ENCODE measurements at places on chromosomes 6 and 20.
A peak's percentile ranks its signal among the peaks of the same experiment; 100 is the strongest.

DNA sequence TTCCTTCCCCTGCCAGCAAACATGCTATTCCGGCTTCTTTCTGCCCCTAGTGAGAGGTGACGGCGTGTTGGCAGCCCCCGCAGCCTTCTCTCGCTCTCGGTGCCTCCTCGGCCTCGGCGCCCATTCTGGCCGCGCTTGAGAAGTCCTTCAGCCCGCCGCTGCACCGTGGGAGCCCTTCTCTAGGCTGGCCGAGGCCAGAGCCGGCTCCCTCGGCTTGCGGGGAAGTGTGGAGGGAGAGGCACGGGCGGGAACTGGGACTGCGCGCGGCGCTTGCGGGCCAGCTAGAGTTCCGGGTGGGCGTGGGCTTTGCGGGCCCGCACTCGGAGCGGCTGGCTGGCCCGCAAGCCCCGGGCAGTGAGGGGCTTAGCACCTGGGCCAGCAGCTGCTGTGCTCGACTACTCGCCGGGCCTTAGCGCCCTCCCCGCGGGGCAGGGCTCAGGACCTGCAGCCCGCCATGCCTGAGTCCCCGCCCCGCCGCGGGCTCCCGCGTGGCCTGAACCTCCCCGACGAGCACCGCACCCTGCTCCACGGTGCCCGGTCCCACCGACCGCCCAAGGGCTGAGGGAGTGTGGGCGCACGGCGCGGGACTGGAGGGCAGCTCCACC is 20.0 kb upstream of the PXDC1 start:
- peak; percentile 88 for DNase-seq

GRCh38 chr6:5684320-5685053 is 322.2 kb downstream of the NRN1 start:
- no peak for DNase-seq

DNA sequence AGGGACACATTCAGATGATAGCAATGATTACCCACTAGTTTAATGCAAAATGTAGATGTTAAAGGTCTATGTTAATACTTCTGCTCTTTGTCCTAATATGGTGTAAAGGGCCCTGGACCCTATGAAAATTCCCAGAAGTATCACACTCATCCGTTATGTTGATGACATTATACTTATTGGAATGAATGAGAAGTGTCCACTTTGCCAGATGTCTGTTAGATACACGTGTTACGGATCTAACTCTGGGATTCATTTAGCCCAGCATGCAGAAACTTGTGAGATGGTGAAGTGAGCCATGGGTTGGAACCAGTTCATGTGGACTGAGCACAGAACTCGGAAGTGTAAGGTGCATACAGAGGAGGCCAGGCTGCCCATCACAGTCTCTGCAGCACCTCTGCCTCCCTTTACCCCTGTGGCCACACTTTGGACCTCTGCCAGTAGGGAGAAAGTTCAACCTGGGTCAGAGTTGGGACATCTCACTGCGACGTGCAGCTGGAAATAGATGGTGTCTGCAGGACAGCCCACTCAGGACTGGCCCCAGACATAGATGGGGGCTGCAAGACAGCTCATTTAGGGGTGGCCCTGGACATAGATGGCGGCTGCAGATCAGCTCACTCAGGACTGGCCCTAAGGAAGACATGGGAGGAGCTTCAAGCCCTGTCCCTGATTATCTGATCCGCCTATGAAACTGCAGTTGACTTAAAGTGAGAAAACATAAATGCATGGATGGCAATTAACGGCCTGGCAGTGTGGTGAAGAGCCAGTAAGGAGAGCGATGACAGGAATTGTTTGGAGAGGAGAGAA is 71.2 kb upstream of the THBS2 start:
- DNase-seq, result no peak

DNA sequence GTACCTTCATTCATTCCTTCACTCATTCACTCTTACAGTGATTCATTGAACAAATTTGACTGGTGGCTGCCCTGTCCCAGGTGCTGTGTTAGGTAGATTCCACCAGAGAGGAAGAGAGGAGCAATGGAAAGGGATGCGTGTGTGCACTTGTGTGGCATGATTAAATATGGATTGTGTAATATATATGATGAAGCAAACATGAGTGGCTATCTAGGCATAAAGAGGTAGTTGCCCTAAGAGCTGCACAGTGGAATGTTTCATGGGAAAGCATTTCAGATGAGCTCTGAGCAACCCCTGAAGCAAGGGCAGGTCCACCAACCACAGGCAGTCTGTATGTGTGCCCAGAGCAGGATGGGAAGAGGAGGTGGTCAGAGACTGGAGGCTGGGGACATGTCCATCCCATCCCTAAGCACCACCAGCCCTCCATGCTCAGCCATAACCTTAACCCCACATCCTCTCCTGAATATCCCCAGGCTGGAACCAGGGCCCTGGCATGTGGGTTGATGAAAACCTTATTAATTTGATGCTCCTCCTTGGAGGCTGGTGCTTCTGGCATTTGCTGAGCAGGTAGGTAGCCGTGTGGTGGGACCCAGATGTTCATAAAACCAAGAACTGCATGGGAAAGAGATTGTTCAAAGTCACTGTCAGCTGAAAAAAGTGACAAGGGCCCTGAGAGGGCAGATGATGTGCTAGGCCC is 226.2 kb downstream of the SYNDIG1 start:
- no peak for DNase-seq

DNA sequence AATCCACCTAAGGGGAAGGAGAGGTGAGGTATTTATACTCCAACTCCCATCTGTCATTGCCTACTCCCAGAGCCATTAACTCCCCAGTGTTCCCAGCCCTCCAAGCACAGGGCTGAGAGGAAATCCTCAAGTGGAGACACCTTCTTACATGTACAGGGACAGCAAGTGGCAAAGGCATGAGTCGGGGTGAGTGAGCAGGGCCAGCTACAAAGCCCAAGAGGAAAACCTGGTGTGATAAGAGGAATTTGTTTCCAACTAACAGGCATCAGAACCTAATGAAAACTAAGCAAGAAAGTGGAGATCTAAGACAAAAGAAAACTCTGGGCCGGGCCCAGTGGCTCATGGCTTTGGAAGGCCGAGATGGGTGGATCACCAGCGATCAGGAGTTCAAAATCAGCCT is 70.0 kb upstream of the SRSF6 start:
- DNase-seq, result no peak

DNA sequence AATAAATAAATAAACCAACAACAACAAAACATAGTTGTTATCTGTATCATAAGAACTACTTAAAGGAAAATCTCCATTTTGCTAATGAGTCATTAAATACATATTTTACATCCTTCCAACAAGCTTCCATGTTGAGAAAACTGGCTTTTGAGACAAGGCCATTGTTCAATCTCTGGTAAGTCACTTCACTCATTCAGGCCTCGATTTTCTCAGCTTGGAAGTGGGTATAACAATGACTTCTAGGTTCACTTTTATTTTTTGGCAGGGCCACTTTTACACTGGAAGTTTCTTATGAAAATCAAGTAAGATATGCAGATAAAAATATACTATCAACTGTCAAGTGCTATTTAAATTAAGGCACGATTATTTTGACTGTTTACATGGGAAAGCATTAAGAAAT is 30.0 kb downstream of the WRNIP1 start:
- no peak for DNase-seq

DNA sequence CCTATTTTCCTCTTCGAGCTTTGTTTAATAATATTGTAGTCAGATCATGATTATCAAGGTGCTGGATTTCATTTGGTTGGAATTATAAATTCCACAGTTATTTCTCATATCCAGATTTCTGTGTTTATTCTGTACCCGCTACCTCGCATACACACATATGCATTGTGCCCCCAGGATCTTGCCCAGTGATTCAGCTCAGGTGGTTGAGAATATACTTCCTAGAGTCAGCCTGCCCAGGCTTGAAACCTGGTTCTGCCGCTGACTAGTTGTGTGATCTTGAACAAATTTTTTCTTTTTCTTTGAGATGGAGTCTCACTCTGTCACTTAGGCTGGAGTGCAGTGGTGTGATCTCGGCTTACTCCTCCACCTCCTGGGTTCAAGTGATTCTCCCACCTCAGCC is 14.7 kb downstream of the GINM1 start:
- DNase-seq, result no peak

DNA sequence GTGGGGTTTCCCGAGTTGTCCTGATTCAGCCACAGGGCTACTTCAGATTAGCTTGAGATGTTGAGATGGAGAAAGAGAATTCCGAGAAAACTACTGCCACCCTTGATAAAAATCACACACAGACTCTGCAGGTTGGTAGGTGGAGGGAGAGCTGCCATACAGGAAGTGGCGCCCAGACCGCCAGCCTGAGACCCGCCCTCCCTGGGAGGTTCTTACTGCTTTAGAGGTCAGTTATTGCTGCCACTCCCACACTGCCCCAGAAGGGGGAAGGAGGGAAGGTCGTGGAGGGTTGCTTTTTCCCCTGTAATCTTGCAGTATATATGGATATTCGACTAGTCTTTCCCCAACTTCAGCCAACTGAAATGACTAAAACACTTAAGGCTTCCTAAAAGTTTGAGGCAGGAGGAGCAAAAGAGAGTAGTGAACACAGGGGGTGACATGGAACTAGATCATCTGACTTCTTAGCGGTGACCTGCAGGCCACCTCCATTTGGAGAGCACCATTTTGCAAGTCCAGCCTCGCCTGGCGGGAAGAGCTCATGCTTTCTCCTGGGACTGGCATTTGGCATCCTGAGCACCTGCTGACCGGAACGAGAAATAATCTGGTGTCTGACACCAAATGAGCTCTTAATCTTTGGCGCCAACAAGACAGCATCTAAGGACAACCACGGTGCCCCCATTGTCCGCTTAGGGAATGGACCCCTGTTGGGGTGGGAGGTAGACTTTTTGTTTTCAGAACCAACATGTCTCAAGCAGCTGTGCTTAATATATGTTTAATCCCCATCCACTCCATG is 35.7 kb upstream of the SLC22A1 start:
- DNase-seq, result no peak

GRCh38 chr6:21132856-21133838 is 460.4 kb upstream of the SOX4 start:
- DNase-seq, result no peak

GRCh38 chr20:31684153-31685015 is 38.3 kb downstream of the BCL2L1 start:
- no peak for DNase-seq

- DNase-seq, result no peak
Observed at GRCh38 chr20:57439432-57439831, 48.2 kb downstream of the RBM38 start.

Measured in mesenteric fat pad (tissue), 1 donor.